ENCODE measurements at places on chromosomes 5 and 9. TPM values are rescaled to one million over a fixed set of nuclear protein-coding genes. Genes with fewer than 3 reads are reported as not detected.

The IFNK gene
- not detected for total RNA-seq

The NRG2 gene
- total RNA-seq = 0.93 TPM

The IRGM gene
- total RNA-seq = not detected

The LCN15 gene
- not detected for total RNA-seq

The CCDC152 gene
- 4.0 TPM for total RNA-seq

The B4GALT7 gene
- total RNA-seq = 23.3 TPM

Data from thoracic aorta endothelial cell (primary cell).